ENCODE measurements at places on chromosomes 12 and 14.
A peak's percentile ranks its signal among the peaks of the same experiment; 100 is the strongest.

DNA sequence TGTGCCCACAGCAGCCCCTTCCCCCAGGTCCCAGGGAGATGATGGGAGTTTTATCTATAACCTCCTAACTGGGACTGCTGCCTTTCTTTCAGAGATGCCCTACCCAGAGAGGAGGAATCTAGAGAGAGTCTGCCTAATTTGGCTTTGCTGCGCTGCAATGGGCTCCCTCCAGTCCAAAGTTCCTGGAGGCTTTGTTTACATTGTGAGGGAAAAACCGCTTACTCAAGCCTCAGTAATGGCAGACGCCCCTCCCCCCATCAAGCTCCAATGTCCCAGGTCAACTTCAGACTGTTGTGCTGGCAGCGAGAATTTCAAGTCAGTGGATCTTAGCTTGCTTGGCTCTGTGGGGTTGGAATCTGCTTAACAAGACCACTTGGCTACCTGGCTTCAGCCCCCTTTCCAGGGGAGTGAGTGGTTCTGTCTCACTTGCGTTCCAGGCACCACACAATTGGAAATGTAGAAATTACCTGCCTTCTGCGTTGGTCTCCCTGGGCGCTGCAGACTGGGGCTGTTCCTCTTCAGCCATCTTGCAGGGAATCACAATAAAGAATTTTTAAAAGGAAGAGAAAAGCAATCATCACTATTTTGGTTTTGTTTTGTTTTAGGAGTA lies 262.5 kb downstream of the FOXG1 start:
- DNase-seq = no peak

DNA sequence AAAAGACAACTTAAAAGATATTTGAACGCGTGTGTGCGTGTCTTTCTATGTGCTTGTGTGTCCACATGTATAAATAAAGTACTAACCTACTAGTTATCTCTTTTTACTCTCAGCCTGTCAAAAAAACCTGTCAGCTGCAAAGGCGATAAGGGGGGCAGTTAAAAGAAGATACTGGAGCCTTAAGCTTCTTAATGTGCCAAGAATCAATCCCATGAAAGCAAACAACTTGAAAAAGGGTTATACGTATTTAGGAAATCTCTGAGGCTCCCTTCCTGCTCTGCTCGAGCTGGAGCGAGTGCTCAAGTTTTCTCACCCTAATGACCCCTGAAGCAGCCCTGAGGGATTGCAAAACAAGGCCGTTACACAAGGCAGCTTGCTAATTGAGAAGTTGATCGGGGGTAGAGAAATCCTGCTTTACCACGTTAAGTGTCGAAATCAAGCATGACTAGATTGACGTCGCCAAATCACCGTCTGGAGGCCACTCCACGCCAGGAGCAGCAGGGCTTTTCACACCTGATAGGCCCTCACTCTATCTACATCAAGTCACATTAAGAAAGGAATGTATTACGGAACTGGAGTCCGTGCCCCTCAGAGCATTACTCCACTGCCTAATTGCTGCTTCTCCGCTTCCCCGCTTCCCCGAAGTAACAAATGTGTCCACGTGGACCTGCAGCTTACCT lies 32.4 kb downstream of the LMO3 start:
- DNase-seq = peak; percentile 70

DNA sequence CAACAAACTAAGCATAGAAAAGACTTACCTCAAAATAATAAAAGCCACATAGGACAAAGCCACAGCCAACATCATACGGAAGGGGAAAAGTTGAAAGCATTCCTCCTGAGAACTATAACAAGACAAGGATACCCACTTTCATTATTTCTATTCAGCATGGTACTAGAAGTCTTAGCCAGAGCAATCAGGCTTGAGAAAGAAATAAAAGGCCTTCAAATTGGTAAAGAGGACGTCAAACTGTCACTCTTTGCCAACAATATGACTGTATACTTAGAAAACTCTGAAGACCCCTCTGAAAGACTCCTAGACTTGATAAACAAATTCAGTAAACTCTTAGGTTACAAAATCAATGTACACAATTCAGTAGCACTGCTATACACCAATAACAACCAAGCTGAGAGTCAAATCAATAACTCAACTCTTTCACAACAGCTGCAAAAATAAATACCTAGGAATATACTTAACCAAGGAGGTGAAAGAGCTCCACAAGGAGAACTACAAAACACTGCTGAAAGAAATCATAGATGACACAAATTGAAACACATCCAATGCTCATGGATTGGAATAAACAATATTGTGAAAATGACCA lies 11.6 kb upstream of the CLEC1A start:
- no peak for DNase-seq

GRCh38 chr12:16088421-16088820 lies 177.3 kb downstream of the DERA start:
- no peak for DNase-seq

GRCh38 chr12:3602488-3602887 lies 111.5 kb downstream of the PRMT8 start:
- no peak for DNase-seq

DNA sequence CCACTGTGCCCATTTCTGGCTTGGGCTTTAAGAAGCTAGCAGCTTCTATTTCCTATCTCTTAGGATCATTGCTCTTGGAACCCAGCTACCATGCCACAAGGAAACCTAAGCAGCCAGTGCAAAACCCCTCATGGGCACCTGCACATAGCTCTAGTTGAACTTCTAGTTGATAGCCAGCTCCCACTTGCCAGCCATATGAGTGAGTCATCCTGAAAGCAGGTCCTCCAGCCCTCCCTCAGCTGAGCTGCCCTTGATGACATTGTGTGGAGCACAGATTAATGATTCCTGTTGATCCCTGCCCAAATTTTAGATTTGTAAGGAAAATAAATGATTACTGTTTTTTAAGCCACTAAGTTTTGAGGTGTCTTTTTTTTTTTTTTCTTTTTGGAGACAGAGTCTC lies 234.2 kb upstream of the FBXO33 start:
- DNase-seq = no peak

DNA sequence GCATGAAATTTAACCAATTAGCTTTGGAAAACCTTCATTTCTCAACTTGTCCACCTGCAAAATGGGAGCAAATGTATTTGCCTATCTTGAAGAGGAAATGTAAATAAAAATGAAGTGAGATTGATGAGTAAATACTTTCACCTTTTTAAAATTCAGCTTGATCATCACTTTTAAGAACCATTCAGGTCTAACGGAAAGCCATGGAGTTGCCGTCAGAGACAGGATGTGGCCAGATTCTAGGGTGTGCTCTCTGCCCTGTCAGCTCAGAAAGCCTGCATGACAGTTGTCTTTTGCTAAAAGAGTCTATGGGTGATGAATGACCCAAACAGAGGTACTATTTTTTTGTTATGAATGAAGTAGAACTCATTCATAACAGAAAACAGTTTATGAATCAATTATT lies 104.3 kb upstream of the SLC35F4 start:
- no peak for DNase-seq

GRCh38 chr14:90159146-90159545 lies 97.2 kb upstream of the PSMC1 start:
- no peak for DNase-seq

- no peak for DNase-seq
Measured at GRCh38 chr14:61147831-61148549, 133.1 kb downstream of the TMEM30B start.

DNA sequence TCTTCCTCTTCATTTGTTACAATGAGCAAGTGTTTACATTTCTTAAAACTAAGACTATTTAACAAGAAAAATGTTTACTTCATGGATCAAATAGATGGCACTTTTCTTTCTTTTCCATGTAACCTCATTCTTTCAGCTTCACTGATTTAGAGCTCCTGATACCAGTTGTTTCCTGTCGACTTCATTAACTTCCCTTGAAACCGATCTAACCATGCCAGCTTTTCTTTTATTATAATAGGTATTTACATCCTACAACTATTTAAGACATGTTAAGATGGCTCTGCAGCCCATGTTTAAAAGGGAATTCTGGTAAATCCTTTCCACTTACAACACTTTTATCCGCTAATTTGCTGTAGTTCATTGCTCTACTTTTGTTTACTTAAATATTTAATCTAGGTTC lies 107.3 kb upstream of the DCN start:
- DNase-seq = no peak

- no peak for DNase-seq
Measured at GRCh38 chr12:124039276-124039675, 66.3 kb downstream of the ZNF664 start.

DNA sequence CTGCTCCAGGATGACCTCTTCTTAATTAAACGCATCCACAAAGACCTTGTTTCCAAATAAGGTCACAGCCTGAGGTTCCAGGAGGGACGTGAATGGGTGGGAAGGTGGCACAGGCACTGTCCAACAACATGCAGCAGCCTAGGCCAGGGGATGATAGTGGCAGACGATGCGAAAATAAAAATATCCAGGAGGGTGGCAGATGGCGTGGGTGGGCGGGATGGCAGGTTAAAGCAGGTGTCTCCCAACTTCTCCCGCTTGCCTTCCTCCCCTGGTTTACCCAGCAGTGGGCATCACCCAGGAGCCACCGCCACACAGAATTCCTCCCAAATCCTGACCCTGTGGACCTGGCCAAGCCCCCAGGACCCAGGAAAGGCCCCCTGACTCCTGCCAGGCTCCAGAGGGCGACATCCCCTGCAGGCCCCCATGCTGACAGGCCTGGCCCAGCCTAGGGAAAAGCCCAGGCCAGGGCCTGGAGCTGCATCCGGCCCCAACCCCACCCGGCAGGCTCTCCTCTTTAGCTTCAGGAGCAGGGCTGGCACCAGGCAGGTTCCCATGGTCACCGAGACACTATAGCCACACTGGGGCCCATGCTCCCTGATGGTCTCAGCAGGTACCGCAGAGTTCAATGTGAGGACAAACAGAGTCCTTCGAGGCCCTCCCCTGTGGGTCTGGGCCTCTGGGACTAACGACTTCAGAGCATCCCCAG lies 9.7 kb downstream of the NCOR2 start:
- no peak for DNase-seq
